ENCODE measurements at places on chromosomes 13 and 19. TPM values are rescaled to one million over a fixed set of nuclear protein-coding genes. Genes with fewer than 3 reads are reported as not detected.

The KLK6 gene
- not detected for total RNA-seq

The MYBPC2 gene
- under 0.01 TPM for total RNA-seq

The C1QTNF9 gene
- total RNA-seq, result 0.09 TPM

The PRR12 gene
- 1.3 TPM for total RNA-seq

The PLPPR3 gene
- 0.47 TPM for total RNA-seq

The IQCN gene
- 0.63 TPM for total RNA-seq

The ANGPTL8 gene
- total RNA-seq, result not detected

The CPT1C gene
- 34.5 TPM for total RNA-seq

The CCNE1 gene
- 3.8 TPM for total RNA-seq

The OSCAR gene
- total RNA-seq, result not detected

The CEACAM7 gene
- total RNA-seq, result not detected

The PLEKHF1 gene
- 54.3 TPM for total RNA-seq

The ZNF324B gene
- total RNA-seq, result 11.3 TPM

The FAM124A gene
- total RNA-seq, result under 0.01 TPM

The KLK4 gene
- total RNA-seq, result not detected

Data from bronchial smooth muscle cell (primary cell).